Astrocyte (in vitro differentiated cells and primary cell): ENCODE measurements at places on chromosomes 1 and 21.
A peak's percentile ranks its signal among the peaks of the same experiment; 100 is the strongest.

- peaks cover 3% of the 10 kb centered on the region for H3K36me3 ChIP-seq
- no peaks in the 10 kb centered on the region for H3K27me3 ChIP-seq
- H3K4me1 ChIP-seq: no peaks in the 10 kb centered on the region
Observed at GRCh38 chr1:180201451-180202200, 28.4 kb upstream of the LHX4 start.

DNA sequence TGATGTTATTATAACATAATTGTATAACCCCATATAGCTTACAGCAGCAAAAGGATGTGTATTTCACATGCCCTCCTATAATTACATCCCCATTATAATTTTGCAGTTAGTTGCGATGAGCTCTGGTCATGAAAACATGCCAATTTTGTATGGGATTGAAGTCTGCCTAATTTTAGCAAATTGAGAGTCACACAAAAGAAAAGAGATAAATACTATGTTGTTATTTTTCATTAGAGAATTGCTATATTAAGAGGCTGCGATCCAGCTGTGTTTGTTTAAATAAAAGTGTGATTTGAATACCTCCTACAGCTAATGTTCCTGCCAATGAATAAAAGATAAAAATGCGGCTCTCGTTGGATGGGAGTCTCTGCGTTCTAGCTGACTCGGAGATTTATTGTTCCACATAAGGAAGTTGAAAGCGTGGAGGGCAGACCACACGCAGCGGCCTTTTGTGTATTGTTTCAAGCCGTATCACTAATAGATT lies 461.0 kb upstream of the NFIA start:
- no peaks in the 10 kb centered on the region for H3K36me3 ChIP-seq
- no peaks in the 10 kb centered on the region for H3K27me3 ChIP-seq
- peak; percentile 51 for DNase-seq

DNA sequence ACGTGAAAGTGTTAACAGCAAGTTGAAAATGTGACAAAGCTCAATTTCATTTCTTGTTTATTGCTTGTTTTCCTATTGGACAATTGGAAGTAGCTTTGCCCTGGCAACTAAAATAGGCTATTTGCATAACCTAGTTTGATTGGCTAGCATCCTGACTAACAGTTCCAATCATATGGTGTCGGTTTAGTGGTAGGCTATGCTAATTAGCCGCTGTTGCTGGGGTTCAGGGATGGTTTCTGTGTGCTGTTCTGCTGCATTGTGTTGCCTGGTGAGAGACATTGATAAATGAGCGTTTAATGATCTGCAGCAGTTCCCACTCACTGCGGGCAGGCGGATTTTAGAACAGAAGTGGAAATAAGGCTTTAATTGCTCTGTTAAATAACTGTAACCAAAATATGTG lies 68.5 kb downstream of the DYRK1A start:
- no peaks in the 10 kb centered on the region for H3K27me3 ChIP-seq
- peaks cover 14% of the 10 kb centered on the region for H3K4me1 ChIP-seq
- H3K27ac ChIP-seq: peak overlapping the region; percentile 39
- H3K36me3 ChIP-seq: no peaks in the 10 kb centered on the region
- peak; percentile 99 for DNase-seq
- H3K4me3 ChIP-seq: no peak overlapping the region

GRCh38 chr1:28313702-28314546 lies 14.9 kb upstream of the MED18 start:
- DNase-seq: peak; percentile 28
- no peak overlapping the region for H3K27ac ChIP-seq
- no peak overlapping the region for H3K4me3 ChIP-seq

DNA sequence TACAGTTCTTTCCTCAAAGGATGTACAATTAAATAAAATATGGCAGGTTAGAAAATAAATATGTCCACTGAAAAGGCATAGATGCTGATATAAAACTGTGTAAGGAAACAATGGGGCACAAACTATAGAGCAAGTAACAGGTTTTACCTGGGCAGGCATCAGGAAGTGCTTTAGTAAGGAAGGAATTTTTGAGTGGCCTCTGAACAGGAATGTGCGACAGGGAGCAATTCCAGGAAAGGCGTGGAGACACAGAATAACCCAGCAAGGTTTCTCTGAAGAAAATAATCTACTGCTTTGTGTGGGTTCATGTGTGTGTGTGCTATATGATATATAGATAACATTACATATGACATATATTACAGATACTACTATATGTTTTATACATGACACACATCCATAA lies 128.4 kb downstream of the RGS21 start:
- no peak overlapping the region for H3K4me3 ChIP-seq
- H3K36me3 ChIP-seq: no peaks in the 10 kb centered on the region
- peaks cover 13% of the 10 kb centered on the region for H3K4me1 ChIP-seq
- H3K27me3 ChIP-seq: no peaks in the 10 kb centered on the region
- H3K27ac ChIP-seq: no peak overlapping the region
- no peak for DNase-seq

DNA sequence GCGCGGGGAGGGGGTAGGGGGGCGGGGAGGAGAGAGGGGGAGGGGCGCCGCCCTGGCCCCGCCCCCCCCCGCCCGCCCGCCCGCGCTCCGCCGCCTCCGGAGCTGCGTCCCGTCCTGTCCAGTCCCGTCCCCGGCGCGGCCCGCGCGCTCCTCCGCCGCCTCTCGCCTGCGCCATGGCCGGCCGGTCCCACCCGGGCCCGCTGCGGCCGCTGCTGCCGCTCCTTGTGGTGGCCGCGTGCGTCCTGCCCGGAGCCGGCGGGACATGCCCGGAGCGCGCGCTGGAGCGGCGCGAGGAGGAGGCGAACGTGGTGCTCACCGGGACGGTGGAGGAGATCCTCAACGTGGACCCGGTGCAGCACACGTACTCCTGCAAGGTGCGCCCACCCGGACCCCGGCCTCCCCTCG lies at the start of gene AGRN:
Gene AGRN (plus strand): TSS at position 121 of the 405 bp plus-strand sequence. CDS start 53 bp downstream, at position 174.
- no peaks in the 10 kb centered on the region for H3K36me3 ChIP-seq
- peak within 1 kb of the TSS; percentile 86 for H3K27ac ChIP-seq
- peaks cover 37% of the 10 kb centered on the region for H3K4me1 ChIP-seq
- DNase-seq: no peak
- H3K4me3 ChIP-seq: peak within 1 kb of the TSS; percentile 62
- H3K27me3 ChIP-seq: no peaks in the 10 kb centered on the region

DNA sequence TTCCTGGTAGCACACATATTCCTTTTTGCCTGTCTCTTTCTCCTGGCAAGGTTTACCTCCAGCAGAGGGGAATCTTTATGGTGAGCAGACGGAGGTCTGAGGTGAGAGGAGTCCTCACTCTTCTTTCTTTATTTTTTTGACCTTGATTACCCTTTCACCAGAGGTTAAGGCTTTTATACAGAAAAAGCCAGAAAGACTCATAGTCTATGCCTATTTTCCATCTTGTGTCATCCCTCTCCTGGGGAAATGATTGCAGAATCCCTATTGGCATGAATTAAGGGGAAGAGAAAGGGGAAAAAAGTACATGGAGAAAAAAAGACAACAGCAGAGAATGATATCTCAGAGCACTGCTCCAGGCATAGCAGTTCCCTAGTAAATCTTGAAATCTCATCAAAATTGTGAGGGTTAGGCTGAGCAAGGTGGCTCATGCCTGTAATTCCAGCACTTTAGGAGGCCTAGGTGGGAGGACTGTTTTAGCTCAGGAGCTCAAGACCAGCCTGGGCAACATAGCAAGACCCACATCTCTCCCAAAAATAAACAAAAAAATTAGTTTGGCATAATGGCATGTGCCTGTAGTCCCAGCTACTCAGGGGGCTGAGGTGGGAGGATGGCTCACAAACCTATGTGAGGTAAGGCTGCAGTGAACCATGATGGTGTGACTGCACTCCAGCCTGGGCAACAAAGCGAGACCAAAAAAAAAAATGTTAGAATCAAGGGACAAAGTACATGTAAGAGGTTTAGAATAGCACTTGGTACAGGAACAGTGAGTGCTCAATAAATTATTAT lies 1.2 kb upstream of the XPR1 start:
- peaks cover 3% of the 10 kb centered on the region for H3K27me3 ChIP-seq
- peaks cover 4% of the 10 kb centered on the region for H3K4me1 ChIP-seq
- no peak overlapping the region for H3K27ac ChIP-seq

DNA sequence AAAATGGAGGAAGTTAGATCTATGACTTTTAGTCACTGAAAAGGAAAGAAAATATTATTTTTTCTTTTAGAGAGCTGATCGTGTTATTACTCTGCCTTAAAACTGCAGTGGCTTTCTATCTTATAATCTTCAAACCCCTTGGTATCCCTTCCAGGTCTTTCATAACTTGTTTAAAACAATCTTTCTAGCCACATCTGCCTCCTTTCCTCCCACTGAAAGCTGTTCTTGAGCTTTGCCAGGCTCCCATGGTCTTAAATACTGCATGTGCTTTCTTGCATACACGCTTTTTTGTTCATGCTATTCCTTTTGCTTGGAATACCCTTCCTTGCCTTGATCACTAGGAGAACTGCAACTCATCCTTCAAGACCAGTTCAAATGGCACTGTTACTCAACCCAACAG lies 65.9 kb upstream of the GADD45A start:
- H3K27me3 ChIP-seq: no peaks in the 10 kb centered on the region
- no peaks in the 10 kb centered on the region for H3K36me3 ChIP-seq
- H3K4me1 ChIP-seq: peaks cover 15% of the 10 kb centered on the region
- H3K4me3 ChIP-seq: peak overlapping the region; percentile 48

DNA sequence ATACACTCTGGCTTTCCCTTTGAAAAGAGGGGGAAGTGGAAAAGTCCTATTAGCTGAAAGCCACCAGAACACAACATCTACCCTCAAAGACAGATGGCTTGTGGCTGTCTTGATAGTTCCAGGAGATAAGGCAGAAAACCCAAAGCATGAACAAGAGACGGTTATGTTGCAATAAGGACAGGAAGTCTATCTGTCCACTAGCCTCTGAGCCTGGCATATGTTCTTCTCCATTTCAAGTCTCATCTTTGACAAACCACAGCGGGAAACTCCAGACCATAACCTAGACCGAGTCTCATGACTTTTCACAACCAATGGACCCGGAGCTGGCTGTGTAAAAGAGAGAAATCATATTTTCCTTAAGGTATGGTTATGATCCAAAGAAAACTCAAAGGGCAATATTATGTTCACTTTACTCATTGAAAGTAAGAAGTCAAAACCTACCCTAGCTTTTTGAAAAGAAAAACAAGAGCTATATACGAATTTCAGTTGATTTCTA lies 33.8 kb downstream of the DUSP10 start:
- H3K4me1 ChIP-seq: peaks cover 6% of the 10 kb centered on the region
- H3K36me3 ChIP-seq: peaks cover 2% of the 10 kb centered on the region
- H3K27ac ChIP-seq: no peak overlapping the region
- peak; percentile 76 for DNase-seq
- no peak overlapping the region for H3K4me3 ChIP-seq

GRCh38 chr1:160357286-160358002 lies 9.4 kb upstream of the NHLH1 start:
- DNase-seq: no peak
- no peak overlapping the region for H3K27ac ChIP-seq
- H3K4me1 ChIP-seq: no peaks in the 10 kb centered on the region
- peaks cover 38% of the 10 kb centered on the region for H3K36me3 ChIP-seq
- no peaks in the 10 kb centered on the region for H3K27me3 ChIP-seq

DNA sequence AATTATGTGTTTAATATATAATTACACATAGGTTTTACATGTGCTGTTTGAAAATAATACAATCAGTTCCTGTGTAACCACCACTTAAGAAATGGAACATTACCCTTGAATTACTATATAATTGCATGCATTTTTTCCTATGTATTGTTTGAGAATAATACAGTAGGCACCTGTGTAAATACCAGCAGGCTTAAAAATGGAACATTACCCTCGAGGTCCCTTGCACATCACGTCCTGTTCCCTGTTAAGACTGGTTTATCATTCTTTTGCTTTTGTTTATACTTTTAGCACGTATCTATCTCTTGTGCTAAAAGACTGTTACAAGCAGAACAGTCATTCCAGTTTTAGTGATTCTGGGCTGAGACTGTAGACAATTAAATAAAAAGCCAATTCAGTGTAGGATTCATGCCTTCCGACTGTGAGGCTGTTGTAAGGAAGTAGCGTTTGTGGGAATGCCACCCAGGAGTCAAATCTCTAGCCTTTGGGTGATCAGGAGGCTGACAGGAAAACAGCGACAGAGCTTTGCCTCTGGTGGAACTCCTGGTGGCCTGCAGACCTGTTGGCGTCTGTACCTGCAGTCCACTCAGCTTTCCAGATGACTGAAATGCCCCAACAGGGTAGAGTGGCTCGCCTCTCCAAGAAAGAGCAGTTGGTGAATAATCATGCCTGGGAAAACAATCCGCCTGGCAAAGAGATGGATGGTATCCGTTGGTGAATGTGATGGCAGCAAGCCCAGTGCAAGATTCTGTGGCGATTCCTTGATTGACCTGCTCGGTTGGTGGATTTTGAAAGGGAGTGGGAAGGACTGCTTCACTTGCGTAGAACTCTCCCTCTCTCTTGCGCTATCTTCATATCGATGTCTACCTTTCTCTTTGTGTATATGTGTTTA lies 58.0 kb downstream of the DISC1 start:
- no peak overlapping the region for H3K4me3 ChIP-seq
- H3K4me1 ChIP-seq: no peaks in the 10 kb centered on the region
- no peak for DNase-seq

DNA sequence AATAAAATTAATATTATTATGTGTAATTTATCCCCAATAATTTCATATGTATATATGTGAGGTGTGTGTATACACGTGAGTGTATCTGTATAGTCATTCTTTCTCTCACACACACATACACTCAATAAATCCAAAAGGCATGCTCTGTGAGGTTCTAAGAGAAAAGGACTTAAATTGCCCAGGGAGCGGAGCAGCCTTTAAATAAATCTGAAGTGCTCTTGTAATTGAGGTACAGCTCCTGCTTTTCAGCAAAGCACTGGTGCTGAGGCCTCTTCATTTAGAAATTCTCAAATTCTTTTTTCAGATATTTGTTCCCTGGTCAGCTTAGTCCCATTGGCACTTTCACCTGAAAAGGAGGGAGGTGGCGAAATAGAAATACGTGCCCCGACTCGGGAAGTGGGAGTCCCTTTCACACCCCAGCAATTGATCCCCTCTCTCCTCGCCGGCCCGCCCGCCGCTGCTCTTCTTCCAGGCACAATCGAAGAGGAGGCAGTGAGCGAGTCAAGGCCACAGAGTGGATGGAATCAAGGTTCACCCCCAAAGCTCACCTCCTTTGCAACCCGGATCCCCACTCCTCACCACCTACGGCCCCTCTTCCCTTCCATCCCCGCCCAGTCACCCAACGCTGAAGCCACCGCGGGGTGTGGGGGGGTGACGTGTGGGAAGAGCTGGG lies 944 bp downstream of the PLPPR5 start:
- peak overlapping the region; percentile 57 for H3K4me3 ChIP-seq
- H3K36me3 ChIP-seq: no peaks in the 10 kb centered on the region
- peaks cover 37% of the 10 kb centered on the region for H3K27me3 ChIP-seq
- DNase-seq: no peak
- peaks cover 6% of the 10 kb centered on the region for H3K4me1 ChIP-seq
- no peak overlapping the region for H3K27ac ChIP-seq
